ENCODE measurements at places on chromosomes 4 and X. TPM values are rescaled to one million over a fixed set of nuclear protein-coding genes. Genes with fewer than 3 reads are reported as not detected.

The C4orf54 gene
- not detected for total RNA-seq

- no peak overlapping the region for H3K4me3 ChIP-seq
- DNase-seq = no peak
- no peak overlapping the region for H3K27ac ChIP-seq
- no peaks in the 10 kb centered on the region for H3K36me3 ChIP-seq
- no peaks in the 10 kb centered on the region for H3K27me3 ChIP-seq
- no peaks in the 10 kb centered on the region for H3K4me1 ChIP-seq
Measured at GRCh38 chr4:63851496-63851895, 557.8 kb downstream of the TECRL start.

The GPR50 gene
- total RNA-seq = not detected

DNA sequence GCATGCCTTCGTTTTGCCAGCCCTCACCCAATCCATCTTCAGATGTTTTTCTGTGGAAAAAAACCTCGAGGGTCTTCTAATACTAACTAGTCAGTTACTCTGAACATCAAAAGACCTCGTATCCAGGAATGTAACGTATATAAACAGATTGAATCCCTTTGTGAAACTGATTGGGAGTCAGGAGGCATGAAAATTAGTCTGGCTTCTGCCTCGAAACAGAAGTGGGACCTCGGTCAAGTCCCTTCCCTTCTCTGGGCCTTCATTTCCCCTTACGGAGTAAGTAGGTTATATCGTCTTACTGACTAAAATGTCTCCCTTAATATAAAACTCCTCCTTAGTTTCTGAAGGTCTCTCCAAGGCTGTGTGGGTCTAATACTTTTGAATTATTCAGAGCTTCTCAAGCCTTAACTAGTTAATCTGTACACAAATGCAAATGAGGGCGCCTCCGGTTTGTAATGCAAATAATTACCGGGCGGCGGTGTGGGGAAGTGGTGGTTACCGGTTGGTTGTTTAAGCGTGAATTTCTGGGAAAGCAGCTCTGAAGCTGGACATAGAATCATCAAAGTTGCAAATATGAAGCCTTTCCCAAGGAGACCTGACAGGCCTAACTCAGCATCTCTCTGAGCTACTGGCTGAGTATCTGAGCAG is 11.4 kb upstream of the NKRF start:
- no peak overlapping the region for H3K27ac ChIP-seq
- no peak overlapping the region for H3K4me3 ChIP-seq
- no peaks in the 10 kb centered on the region for H3K36me3 ChIP-seq
- H3K4me1 ChIP-seq = no peaks in the 10 kb centered on the region
- no peak for DNase-seq

DNA sequence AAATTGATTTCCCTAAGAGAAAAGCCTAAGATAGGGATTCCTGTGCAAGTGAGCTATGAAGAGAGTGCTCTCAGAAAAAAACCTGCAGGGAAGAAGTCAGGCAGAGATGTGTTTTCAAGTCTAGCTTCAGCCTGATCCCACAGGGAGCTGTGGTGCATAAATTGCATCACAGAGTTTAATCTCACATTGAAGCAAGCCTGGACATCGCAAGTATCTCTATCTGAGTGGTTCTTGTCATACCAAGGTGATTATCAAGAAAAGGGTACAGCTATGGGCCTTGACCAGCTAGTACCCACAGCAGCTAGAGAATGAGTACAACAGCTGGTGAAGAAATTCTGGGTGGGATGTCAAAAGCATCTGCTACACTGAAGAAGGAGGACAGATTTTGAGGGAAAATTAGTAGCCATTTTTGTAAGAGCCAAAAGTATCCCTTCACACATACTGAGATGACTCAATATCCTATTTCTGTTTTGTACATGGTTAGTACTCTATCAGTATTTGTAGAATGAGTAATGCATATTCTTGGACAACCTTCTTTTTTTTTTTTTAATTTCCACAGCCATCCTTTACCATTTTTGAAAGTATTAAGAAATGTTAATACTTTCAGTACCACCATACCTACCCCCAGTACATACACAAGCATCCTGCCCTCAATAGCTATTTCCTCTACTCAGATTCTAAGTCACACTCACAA is 708.9 kb downstream of the IL1RAPL1 start:
- no peak overlapping the region for H3K27ac ChIP-seq
- no peak overlapping the region for H3K4me3 ChIP-seq
- DNase-seq = peak; percentile 5
- no peaks in the 10 kb centered on the region for H3K27me3 ChIP-seq
